ENCODE measurements at places on chromosomes 7 and 10.

- no peak for DNase-seq
Measured at GRCh38 chr10:122421742-122422141, 32.7 kb upstream of the ARMS2 start.

- DNase-seq = no peak
Measured at GRCh38 chr7:425794-426188, 93.9 kb downstream of the PDGFA start.

DNA sequence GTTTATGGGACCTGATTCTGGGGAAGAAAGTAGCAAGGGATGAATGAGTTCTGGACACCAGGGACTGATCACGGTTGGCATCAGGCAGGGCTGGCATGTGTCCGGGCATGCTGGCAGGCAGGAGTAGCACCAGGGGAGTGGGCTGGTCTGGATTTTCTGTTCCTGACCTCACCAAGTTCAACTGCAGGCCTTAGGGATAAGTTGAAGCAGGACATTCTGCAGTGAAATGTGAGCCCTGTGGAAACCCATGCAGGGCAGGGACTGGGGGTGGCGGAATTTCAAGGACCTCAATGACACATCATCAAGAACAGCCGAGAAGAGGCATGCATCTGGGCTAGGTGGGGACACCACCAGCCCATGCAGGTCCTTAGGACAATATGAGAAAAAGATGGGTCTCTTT lies 80.2 kb upstream of the ADAM12 start:
- DNase-seq = no peak

GRCh38 chr10:17518338-17518737 lies 63.9 kb upstream of the ST8SIA6 start:
- no peak for DNase-seq

DNA sequence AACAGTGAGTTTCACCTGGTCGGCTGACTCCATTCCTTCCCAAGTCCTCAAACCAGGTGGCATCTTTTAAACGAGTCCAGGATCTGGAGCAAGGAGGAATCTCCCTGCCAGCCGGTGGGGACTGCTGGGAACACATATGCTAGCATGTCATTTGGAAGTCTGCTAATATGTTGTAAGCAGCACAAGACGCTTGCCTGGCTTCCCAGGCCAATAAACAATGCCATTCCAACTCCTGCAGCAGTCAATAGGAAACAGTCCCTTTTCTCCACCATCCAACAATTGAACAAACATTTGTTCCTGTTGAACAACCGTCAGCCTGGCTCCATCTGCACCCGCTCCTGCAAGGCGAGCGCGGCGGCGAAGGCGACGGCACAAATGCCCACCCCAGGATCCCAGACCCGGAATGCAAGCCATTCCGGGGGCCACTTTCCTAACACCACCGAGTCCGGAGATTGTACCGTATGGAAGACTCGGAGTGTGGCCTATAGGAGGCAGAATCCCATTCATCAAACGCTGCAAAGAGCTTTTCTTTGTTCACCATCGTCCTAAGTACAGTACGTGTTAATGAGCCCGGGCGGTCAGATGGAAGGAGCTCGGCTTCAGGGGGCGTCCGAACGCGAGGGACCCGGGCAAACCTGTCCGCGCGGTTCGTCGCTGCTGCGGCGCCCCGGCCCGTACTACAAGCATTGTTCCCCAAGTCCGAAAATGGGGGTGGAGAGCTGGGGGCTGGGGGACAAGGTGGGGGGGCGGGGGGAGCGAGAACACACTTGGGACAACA lies 1.6 kb downstream of the FAM53B start:
- DNase-seq = no peak
